ENCODE measurements at places on chromosomes 12 and 14.

GRCh38 chr12:125092872-125093680 lies 27.8 kb downstream of the AACS start:
- DNase-seq = no peak

DNA sequence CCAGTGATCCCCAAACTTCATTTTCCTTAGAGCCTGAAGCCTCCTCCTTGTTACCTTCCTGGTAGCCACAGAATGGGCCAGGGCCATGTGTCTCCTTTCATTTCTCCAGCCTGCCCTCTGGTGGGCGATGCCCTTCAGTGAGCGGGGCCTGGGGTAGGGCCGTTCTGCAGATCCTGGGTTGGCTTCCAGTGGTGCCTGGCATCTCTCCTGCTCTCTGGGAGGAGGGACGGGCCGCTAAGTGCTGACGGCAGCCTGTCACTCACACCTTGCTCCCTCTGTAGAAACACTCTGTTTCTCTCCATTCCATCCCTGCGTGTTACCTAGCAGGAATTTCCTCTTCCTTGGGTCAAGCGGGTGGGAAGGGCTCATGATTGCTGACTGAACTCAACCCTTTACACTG lies 232.1 kb downstream of the CACNA1C start:
- peak; percentile 76 for DNase-seq

GRCh38 chr12:32761716-32762115 lies 6.0 kb upstream of the YARS2 start:
- no peak for DNase-seq

GRCh38 chr14:104461676-104462449 lies 117.7 kb upstream of the C14orf180 start:
- no peak for DNase-seq

GRCh38 chr12:108825201-108825950 lies 32.0 kb downstream of the SSH1 start:
- no peak for DNase-seq

- DNase-seq = no peak
These were observed 28.9 kb downstream of the RXYLT1 start for GRCh38 chr12:63808631-63809030.

DNA sequence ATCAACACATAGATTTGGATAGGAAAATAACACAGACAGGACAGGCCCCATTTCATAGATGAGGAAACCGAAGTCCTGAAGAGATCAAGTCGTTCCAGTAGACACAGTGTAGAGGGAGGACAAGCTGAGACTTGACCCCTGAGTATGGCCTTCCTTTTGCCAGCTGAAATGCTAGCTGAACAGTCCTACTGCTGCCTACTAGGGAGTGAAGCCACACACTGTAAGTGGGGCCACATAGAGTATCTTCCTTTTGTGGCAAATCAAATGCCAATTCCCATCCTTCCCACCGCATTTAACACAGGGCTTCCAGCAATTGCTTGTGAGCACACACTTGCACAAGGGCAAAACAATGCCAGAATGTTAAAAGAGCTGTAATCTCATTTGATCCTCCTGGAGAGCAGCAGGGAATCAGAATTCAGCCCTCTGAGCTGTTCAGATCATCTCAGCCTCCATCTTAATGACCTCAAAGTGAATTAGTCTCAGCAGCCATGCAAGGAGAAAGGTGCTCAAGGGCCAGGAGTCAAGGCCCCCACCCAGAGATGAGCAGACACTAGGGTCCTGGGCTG lies 380.5 kb downstream of the EMP1 start:
- DNase-seq = no peak

- DNase-seq = no peak
These were observed 153.2 kb upstream of the ALG10B start for GRCh38 chr12:38163442-38163801.

DNA sequence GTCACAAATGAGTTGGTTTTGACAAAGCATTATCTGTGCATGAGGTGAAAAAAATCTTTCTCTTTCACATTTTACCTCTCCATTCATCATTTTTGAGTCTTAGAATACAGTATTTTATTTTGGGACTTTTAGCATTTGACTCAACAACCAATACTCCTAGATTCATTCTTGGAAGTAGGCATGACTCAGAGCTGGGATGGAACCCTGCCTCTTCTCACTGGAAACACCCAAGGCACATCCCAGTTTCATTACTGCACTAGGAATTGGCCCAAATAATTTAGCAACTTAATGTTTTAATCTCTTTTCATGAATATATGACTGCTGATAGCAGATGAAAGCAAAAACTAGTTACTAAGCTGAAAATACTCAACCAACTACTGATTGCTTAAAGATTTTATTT lies 3.3 kb upstream of the PDZRN4 start:
- no peak for DNase-seq

DNA sequence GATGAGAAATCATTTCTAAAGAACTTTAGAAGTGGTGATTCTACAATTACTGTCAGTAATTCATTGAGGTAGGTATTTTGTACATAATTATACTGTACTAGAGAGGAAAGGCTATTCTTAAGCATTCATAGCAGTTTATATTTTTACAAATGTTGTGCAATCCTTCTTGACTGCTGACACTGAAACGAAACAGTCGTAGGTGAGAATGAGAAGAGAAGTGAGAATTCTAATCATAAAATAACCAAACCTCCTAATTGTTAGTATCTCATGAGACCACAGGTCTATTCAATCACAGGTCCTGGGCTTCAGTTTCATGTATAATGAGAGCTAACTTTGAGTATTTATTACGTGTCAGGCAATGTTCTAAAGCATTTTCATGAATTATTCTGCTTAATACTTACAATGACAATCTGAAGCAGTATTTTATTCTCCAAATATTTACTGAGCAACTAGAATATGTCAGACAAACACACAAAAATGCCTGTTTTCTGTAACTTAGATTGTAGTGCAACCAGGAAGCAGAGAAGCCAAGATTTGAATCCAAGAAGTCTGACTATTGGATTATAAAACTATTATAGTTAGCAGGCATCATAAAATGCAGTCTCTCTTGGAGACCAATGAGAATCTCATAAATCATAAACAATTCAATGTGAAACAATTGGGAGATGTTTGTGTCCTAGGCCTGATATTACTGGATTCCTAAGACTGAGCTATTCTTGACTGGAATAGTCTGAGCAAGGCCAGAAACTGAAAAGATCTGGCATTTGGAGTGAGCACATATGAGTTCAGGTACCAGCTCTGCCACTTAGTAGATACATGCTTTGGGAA lies 24.3 kb downstream of the RERG start:
- DNase-seq = no peak

DNA sequence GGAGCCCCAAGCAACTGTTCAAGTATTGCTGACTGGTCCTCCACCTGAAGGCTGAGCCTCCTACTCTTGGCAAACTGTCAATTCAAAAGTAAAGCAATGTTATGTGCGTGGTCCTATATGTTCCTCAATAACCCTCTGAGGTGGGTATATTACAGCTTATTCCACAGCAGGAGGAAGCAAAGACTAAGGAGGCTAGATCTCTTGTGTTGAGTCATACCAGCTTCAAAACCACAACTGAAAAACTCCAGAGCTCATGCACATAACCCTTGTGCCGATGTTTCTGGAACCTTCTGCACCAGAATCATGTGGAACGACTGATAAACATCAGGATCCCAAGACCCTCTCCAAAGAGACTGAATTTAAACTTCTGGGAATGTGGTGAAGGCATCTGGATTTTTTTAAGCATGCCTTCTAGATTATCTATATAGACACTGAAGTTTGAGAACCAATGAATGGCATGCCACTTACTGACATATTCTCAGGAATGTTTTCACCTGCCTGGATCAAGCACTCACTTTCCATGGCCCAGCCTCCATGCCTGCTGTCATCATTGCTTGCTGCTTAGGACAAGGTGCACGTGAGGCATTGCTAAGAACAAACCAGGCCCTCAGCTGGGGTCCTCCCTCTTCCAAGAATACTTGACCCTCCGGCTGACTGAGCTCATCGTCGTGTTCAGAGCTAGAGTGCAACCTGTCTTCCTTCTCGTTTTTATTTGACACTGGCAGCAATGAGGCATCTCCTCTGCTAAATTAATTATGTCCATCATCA lies 194.7 kb downstream of the BCL11B start:
- DNase-seq = no peak

DNA sequence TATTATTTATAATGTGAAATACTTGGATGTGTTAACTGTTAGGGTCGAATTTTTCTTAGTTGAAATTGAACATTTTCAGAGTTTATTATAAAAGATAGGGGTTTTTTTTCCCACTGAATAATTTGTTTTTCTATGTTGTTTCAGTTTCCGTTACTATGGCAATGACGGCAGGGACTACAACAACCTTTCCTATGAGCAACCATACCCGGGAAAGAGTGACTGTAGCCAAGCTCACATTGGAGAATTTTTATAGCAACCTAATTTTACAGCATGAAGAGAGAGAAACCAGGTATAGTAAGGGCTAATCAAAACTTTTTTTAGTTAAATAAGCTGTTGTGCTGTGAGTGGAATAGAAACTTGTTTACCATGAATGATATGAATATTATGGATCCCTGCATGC lies 35.1 kb upstream of the BMAL2 start:
- no peak for DNase-seq

GRCh38 chr14:54301359-54301758 lies 95.4 kb upstream of the CDKN3 start:
- no peak for DNase-seq

DNA sequence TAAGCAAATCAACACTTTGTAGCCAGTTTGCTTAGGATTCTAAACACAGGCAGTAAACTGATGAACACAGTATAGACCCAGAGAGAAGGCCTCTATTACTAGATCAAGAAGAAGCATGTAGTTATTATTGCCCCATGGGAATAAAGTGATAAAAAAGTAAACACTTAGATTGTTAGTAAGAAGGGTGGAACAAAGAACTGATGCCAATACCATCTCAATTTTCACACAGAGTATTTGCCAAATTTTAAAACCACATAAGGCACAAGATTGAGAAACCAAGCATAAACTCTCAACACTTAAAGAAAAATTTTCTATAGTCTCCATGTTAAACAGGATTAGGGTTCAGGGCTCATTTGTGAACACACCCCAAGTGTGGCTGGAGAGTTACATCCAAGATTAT lies 77.0 kb upstream of the SYT1 start:
- no peak for DNase-seq

DNA sequence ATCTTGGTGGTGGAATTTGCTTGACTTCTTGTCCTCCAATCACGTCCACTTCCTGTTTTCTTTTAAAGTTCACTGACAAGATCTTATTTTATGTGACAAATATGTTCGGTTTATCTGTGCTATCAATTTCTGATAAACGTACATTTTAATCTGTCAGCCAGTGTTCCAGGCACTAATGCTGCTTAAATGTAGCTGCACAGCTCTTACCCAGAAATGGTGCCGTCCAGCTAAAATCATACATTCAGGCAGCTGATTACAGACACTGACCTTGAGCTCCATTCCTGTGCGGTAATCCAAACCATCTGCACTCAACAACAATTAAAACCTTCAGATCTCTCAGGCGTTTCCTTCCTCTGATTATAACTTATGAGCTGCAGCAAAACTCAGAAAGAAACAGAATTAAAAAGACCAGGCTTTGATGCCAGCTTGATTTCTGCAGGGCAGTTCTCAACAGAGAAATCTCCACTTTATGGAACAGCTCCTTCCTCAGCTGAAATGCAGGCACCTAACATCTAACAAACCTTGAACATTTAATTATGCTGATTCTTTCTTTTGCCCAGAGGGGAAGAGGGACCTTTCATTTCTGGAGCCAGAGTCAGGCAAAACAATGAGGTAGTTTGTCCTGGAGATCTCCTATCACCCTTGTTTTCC lies 26.4 kb upstream of the RASSF3 start:
- no peak for DNase-seq

DNA sequence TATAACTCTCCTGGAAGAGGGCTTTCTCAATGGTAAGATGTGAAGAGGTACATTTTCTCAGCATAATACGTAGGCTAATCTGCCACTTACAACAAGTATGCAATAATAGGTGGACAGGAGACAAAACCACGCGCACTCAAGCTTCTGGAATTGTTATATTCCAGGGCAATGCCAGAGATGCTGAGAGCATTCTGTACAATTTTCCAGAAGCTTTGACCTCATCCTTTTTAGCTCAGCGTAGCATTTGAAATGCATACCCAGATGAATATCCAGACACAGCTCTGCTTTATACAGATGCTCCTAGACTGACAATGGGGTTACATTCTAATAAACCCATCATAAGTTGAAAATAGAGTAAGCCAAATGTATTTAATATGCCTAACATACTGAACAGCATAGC lies 1492.4 kb upstream of the FLRT2 start:
- no peak for DNase-seq

- no peak for DNase-seq
These were observed 67.7 kb downstream of the NT5DC3 start for GRCh38 chr12:103773109-103773910.

GRCh38 chr12:49800421-49801140 lies 27.6 kb downstream of the NCKAP5L start:
- no peak for DNase-seq

DNA sequence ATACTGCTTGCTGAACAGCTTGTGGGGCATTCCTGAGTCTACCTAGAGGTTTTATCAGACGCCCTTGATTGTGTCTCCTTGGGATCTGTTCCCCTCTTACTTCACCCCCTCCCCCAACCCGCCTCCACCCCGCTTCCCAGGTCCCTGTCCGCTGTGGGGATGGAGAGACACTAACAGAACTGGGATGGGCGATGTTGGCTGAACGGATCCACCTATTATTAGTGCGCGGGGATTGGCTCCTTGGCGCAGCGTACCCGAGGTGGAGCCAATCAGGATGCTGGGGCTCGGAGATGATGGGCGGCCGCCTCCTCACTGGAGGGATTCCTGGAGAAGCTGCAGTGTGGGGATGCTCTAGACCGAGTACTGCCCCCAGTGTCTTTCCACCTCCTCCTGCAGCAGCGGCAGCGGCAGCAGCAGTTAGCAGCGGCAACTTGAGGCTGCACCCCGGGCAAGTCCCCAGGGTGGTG lies at the start of gene SYT1:
Gene SYT1, plus strand, starts transcription at position 372 of the 467 bp plus-strand sequence.
- peak; percentile 48 for DNase-seq

DNA sequence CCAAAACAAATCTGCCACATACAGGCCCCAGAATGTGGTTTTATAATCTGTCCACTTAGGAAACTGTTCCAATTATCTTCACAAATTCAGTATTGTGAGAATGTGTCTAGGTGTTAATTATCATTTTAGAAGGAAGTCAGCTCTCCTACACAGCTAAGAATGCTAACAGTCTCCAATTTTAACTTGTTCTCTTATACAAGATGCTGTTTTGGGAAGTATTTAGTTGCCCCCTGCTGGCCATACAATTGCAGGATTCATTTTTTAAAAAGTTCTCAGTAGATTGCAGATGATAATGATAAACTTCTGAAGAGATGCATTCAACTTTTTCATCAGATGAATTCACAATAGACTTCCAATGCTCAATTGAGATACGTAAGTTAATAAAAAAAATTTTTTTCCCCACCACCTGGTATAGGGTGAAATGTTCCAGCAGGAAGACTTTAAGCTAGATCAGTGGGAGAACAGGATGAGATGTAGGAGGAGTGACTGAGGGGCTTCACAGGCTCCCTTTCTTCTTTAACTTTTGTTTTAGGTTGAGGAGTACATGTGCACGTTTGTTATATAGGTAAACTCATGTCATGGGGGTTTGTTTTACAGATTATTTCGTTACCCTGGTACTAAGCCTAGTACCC lies 27.3 kb upstream of the OSBPL8 start:
- peak; percentile 66 for DNase-seq

All from T47D (cell line).